Activated CD4-positive, alpha-beta T cell treated with anti-CD3 and anti-CD28 coated beads, Interleukin-2, amount 50 U/mL, for 4 hours (primary cell): ENCODE measurements at places on chromosomes 13 and 19.
A peak's percentile ranks its signal among the peaks of the same experiment; 100 is the strongest.

DNA sequence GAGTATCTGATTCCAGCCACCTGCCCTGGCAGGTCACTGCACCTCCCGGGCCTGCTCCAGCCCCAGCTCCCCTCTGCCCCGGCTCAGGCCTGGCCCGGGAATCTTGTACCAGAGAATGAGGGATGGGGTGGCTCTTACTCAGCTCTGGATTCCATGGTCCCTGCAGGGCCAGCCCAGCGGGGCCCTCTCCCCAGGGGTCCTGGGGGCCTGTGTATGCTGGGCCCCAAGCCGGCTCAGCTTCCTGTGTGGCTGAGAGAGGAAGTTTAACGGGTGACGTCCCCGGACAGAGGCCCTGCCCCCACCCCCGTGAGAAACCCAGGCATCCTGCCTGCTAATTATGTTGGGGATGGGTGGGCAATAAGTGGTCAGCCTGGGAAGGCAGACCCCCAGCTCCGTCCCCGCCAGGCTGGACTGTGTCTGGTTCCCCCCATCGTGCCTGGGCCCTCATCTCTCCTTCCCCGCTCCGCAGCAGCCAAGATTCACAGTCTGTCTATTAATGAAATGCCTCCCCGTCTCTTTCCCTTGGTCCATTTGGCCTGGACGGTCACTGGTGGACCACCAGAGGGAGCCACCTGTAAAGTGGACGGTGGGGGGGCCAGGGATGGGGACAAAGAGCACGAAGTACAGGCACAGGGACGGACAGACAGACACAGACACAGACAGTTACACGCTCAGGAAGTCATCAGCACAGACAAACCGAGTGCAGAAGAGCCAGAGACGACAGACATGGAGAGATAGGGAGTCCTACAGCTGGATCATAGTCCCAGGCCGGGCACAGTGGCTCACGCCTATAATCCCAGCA is at the start of gene DENND1C:
Gene DENND1C (minus strand): TSS at position 247 of the 802 bp plus-strand sequence. CDS start 92 bp downstream, at position 155.
- peak; percentile 51 for DNase-seq

DNA sequence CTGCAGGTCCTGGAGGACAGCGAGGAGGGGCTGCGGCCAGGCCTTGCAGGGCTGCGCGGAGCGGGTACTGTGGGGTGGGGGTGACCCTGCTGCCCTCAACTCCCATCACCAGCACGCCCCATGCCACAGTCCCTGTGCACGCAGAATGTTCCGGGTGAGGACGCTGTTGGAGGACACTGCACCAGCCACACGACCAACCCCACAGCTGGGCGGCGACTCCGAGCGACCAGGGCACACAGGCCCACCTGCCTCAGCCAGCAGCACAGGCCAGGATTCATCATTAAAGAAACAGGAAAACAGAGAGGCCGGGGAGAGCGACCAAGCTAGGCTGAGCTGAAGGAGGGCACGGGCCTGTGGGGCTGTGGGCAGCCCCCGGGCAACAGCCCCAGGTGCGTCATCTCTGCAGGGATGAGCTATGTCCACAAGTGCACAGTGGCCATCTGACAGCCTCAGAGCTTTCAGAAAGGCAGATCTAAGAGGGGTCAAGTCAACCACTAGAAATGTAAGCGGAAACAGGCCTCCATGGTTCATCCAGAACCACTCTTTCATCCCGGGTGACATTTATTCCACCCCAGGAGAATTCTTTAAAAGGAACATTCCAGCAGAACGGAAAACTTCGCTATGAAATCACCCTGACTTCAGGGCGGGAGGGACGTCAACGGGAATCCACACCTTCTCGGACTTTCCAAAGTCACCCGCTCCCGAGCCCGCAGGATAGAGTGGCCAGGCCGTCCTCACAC is 1.5 kb downstream of the GAS6 start:
- no peak for DNase-seq

DNA sequence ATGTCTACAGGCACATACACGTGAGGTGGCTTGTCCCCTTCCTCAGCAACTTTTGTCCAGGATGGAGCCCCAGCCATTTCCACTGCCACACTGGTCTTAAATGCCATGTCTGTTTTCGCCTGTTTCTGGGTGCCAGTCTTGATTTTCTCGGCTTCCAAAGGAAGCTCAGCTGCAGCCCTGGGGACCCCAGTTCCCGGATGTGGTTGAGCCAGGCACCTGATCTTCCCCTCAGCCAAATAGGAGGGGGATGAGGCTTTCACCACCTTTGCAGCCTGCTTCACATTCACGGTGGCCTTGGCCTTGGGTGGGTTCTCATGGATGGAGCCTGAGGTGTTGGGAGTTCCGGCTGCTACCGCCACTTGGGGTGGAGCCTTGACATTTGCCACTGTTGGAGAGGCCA is 8.7 kb downstream of the IQCN start:
- no peak for DNase-seq

- no peak for DNase-seq
Measured at GRCh38 chr19:49713236-49713845, 22.4 kb downstream of the CPT1C start.

DNA sequence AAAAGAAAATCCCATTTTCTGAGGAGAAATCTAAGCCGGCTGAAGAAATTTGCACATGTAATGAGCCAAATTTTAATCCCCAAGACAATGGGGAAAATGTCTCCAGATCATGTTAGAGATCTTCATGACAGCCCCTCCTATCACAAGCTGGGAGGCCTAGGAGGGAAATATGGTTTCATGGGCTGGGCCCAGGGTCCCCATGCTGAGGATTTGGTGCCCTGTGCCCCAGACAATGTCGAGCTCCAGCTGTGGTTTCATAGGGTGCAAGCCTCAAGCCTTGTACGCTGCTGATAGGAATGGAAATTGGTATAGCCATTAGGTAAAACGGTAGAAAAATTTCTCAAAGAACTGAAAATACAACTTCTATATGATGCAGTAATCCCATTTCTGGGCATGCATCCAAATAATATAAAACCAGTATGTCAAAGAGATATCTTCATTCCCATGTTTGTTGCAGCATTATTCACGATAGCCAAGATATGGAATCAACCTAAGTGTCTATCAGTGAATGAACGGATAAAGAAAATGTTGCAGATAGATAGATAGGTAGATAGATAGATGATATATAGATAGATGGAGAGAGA is 19.3 kb upstream of the FREM2 start:
- no peak for DNase-seq
